ENCODE measurements at places on chromosomes 6 and 20.

GRCh38 chr20:43991261-43991660 lies 76.6 kb downstream of the TOX2 start:
- DNase-seq: no peak

- no peak for DNase-seq
These were observed 73.1 kb downstream of the SNAP25 start for GRCh38 chr20:10291568-10292248.

DNA sequence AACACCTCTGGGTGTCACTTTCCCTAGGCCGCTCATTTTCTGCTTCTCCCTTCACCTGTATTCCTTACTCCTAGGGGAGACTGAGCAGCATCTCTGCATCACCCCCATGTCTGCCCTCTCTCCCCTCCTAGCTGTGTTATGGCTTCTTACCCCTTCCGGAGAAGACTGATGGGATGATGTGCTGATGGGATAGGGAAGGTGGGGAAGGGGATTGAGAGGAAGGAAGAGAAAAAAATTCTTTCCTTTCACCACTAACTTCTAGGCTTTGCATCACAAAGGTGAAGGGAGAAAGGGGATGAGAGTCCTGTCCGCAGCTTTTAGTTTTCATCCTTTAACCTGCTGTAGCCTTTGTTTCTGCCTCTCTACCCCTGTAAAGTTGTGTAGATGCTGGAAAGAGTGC lies 26.7 kb downstream of the AKAP7 start:
- DNase-seq: no peak

DNA sequence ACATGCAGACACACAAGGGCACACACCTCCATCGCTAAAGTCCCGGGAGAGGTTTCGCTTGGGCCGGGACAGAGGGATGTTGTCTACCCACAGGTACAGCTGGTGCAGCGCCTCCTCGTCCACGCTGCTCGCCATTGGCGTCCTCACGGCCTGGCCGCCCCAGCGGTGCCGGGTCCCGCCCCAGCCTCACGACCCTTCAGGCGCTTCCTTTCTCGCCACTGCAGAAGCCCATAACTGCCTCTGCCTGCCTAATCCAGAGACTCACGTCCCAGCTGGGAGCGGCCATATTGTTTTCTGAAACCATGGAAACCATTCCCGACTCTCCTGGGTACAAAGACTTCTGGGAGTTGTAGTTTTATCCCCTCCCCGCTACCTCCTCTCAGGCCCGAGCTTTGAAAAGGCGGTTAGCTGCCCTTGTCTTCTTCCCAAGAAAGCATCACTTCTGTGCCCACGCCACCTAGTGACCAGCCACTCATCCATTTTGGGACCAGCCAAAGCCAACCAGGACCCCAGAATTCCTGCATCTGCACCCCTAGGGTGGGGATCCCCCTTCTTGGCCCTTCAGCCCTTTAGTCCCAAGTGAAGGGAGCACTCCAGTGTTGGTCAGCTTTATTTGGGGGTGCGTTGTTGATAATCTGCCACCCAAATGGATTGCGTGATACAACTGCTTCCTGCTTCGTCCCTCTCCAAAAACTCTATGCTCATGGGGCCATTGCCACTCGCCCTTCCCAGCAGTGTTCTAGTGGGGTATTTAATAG lies at the start of gene SPEF1:
Gene SPEF1 (minus strand): TSS at position 296 of the 758 bp plus-strand sequence. CDS start 161 bp downstream, at position 135.
- DNase-seq: peak; percentile 38

- DNase-seq: no peak
These were observed 141.5 kb downstream of the BMP7 start for GRCh38 chr20:57124800-57125517.

DNA sequence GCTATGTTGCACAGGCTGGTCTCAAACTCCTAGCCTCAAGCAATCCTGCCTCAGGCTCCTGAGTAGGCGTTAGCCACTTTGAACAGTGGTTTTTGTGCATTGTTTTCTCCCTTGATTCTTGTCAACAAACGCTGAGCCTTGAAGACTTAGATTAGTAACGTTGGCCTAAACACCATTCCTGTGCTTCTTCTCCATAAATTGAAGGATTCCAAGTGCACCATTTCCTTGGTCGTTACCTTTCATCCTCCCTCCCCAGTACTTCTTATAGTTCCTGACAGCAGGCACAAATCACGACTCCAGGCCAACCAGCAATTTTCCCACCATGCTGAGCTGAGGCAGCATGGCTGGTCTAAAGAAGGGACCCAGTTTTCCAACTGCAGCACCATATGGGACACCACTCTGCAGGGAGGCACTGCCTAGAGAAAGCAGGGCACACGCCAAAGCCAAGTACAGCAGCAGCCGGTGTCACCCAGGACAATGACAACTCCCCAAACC lies 8.9 kb downstream of the RPS10 start:
- no peak for DNase-seq

- DNase-seq: no peak
These were observed 14.1 kb upstream of the EMILIN3 start for GRCh38 chr20:41380551-41381193.

- DNase-seq: no peak
These were observed 170.2 kb upstream of the CITED2 start for GRCh38 chr6:139544701-139545057.

- no peak for DNase-seq
These were observed 1.5 kb upstream of the TNXB start for GRCh38 chr6:32110632-32111031.

- no peak for DNase-seq
These were observed 12.4 kb upstream of the MAPK13 start for GRCh38 chr6:36117658-36118549.

- no peak for DNase-seq
These were observed 39.0 kb downstream of the MAS1 start for GRCh38 chr6:159929819-159930218.

DNA sequence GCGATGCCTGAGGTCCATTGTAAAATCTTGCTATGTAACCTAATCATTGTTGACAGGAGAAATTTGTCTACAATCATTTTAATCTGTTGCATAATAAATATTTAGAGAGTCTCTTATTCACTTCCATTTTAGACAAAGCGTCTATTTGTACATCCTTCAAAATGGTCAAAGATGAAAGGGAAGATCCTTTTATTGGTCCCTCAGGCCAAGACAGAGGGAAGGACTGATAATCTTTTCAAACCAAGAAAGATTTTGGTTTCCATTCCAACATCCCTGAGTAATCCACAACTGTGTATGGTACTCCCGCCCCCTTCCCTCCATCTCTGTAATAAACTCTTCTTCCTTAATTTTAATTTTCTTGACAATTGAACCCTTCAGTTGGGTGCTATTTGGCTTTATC lies 111.6 kb upstream of the SCP2D1 start:
- DNase-seq: no peak

DNA sequence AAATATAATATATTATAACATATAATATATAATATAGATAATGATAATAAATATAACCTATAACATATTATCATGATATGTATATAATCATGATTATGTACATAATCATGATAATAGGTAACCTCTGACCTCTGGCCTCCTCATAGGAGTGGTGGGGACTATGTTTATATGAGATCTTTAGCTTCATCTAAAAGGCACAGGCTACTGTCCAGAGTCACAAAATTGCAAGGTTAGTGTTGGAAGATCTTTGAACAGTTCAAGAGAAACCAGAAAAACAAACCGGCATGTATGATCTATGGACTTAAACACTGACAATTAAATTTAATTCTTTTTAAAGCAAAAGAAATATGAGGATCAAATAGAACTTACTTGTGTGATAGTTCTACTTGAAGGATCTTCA lies 55.7 kb upstream of the TINAG start:
- DNase-seq: no peak

- no peak for DNase-seq
These were observed 8.2 kb downstream of the NCOA7 start for GRCh38 chr6:125798734-125799508.

DNA sequence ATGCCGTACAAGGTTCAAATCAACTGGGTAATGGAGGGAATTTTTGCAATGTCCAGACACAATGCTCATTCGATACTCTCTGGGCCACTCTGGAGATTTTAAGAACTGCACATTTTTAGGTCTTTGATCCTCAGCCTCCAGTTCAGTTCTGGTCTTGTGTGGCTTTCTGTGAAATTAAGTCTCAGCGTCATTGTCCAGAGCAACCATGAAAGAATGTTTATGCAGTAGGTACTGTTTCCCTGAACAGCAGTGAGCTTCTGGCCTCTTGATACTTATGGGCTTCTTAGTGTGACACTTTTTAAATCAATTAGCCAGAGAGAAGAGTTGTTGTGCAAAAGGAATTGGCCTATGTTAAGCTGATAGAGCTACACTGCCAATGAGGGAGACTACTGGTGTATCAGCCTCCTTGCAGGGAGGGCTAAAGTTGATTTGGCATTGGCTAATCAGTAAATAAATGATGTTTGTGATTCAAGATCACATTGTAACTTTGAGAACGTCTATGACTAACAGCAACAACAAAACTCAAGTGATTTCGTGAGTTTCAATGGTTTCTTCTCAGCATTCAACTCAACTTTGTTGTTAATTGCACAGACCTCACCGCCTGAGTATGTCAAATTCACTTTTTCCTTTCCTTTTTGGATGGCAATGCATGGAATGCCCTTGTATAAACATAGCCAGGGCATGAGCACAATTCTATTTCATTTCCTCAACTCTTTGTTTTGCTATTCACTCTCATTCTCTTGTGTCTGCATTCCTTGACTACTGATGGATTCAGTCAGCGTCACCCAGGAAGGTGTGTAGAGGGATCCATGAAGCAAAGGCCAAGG lies 85.1 kb downstream of the GJA1 start:
- no peak for DNase-seq

GRCh38 chr6:88445188-88445965 lies 279.2 kb upstream of the CNR1 start:
- DNase-seq: no peak

DNA sequence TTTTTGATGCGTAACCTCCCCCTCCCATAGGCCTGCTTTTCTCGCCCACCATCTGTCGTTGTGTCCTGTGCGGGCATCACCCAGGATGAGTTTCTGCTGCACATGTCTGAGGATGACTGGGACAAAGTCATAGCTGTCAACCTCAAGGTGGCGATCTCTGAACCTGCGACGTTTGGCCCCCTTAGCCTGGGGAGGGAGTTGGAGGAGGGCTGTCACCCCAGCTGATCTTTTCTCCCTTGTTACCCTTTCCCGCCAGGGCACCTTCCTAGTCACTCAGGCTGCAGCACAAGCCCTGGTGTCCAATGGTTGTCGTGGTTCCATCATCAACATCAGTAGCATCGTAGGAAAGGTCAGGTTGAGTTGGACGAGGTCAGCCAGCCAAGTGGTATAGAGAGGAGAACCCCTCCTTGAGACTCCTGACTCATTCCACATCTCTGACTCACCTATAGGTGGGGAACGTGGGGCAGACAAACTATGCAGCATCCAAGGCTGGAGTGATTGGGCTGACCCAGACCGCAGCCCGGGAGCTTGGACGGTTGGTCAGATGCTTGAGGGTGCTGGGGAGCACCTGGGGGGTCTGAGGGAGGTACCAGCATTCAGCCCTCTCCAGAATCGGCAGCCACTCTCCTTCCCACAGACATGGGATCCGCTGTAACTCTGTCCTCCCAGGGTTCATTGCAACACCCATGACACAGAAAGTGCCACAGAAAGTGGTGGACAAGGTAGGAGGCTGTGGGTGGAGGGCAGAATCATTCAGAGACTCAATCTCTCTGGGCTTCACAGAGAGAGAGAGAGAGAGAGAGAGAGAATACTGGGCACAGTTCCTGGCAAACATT lies 954 bp downstream of the HSD17B8 start:
- DNase-seq: no peak

- no peak for DNase-seq
These were observed 53.8 kb downstream of the FYN start for GRCh38 chr6:111819458-111819857.

DNA sequence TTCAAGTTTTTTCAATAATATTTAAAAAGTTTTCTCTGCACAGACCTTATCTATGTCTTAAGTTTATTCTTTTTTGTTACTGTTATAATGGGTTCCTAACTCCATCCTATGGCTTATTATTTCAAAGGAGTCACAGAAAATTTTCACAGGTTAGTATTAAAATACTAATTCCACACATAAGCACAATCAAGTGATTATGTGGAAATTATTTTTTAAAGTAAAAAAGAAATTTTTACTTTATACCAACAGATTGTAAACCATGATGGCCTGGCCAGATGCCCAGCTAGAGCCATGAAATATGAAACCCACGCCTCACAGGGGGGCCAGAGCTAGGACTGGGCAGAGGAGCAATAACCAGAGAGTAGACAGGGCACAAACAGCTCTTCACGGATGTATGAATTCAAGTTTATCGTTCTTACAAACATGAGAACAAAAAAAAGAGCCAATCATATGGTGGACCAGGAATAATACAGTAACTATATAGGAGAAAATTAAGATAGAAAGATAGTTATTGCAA lies 34.0 kb downstream of the NUDT3 start:
- DNase-seq: no peak

DNA sequence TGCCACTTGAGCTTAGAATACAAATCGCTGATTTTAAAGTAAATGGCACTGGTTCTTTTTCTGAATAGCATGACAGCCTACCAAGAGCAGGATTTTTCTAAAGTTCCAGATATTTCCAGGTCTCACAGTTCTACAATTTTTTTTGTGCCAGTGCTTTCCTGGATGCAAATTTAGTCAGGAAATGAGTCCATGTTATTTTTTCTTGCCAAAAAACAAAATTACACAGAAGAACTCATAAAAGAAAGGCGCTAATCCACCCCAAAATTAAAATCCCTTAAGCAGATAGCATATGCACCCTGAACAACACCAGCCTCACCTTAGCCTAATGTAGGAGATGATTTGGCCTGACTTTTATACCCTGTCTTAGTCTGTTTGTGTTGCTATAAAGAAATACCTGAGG lies 86.4 kb upstream of the ARG1 start:
- no peak for DNase-seq

DNA sequence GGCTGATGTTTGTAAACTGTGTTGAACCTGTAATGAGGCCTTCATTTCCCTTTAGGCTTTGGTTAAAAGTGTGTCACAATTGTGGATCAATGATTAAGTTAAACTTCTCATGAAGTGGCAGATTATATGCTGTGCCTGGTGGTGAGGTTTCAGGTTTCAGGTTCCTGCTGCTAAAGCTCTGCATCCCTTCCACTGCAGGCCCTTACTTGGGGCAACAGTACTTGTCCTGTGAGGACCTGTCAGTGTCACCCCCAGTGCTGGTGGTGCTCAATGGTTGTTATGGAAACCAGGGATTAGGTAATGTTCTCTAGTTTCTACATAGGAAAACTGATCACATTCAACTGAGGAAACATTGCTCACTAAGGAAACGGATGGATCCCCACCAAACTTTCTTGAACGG lies 18.5 kb downstream of the RPP21 start:
- DNase-seq: no peak

GRCh38 chr6:115873901-115874300 lies 186.8 kb downstream of the FRK start:
- no peak for DNase-seq

- DNase-seq: no peak
These were observed 49.8 kb upstream of the FANCE start for GRCh38 chr6:35402136-35402855.

DNA sequence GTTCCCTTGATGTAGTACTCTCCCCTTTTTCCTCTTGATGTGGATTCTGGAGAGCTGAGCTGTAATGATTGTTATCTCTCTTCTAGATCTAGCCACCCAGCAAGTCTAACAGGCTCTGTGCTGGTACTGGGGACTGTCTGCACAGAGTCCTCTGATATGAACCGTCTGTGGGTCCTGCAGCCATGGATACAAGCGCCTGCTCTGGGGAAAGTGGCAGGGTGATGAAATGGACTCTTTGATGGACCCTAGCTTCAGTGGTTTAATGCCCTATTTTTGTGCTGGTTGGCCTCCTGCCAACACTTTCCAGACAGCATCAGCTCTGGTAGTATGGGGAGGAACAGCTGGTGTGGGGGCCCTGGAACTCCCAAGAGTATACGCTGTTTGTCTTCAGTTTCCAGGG lies 216.3 kb downstream of the ADGRG6 start:
- no peak for DNase-seq
